Activated CD4-positive, alpha-beta memory T cell treated with anti-CD3 and anti-CD28 coated beads for 36 hours (primary cell): ENCODE measurements at places on chromosomes 11 and 22. TPM values are rescaled to one million over a fixed set of nuclear protein-coding genes. Genes with fewer than 3 reads are reported as not detected.

GRCh38 chr22:37643225-37643847 is 3.9 kb downstream of the SH3BP1 start:
- peak overlapping the region; percentile 76 for H3K27ac ChIP-seq
- H3K4me1 ChIP-seq, result peaks cover 32% of the 10 kb centered on the region
- peaks cover 38% of the 10 kb centered on the region for H3K36me3 ChIP-seq
- H3K4me3 ChIP-seq, result peak overlapping the region; percentile 29

DNA sequence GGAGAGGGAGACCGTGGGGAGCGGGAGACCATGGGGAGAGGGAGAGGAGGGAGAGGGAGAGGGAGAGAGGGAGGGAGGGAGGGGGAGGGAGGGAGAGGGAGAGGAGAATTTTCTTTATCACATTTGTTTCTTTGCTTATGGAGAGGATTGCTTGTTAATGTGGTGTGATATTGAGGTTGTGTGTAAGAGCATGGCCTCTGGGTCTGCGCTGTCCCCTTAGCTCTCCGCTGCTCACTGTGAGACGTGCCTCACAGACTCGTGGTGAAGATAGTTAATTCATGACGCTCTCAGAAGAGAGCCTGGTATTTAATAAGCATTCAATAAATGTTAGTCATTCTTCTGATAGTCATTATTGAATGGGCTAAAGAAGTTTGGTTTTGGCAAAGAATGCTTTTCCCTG is 26.2 kb downstream of the PPFIA1 start:
- no peaks in the 10 kb centered on the region for H3K27me3 ChIP-seq
- no peak overlapping the region for H3K4me3 ChIP-seq
- DNase-seq, result no peak
- H3K36me3 ChIP-seq, result peaks cover 30% of the 10 kb centered on the region

GRCh38 chr11:71519546-71519945 is 7.5 kb upstream of the KRTAP5-7 start:
- H3K36me3 ChIP-seq, result no peaks in the 10 kb centered on the region
- H3K4me3 ChIP-seq, result no peak overlapping the region
- no peaks in the 10 kb centered on the region for H3K27me3 ChIP-seq
- no peak overlapping the region for H3K27ac ChIP-seq
- DNase-seq, result no peak

DNA sequence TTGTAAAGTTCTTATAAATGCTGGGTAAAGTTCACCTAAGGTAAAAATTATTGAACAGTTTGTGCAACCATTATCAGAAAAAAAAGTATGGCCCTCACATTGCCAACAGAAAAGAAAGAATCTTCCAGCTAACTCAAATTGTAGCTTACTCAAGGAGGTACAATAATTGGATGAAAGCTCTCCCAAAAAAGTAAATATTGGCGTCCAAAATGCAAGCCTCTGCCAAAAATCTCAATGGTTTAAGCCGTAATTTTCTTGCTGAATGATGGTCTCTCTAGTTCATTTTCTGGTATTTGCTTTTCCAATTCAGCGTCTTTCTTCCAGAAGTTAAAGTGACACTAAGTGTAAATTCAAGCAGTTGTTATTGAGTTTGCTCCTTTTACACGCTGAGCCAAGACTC is 727.3 kb downstream of the LRRC4C start:
- H3K4me1 ChIP-seq, result no peaks in the 10 kb centered on the region
- no peaks in the 10 kb centered on the region for H3K27me3 ChIP-seq
- no peak overlapping the region for H3K27ac ChIP-seq
- no peak for DNase-seq

DNA sequence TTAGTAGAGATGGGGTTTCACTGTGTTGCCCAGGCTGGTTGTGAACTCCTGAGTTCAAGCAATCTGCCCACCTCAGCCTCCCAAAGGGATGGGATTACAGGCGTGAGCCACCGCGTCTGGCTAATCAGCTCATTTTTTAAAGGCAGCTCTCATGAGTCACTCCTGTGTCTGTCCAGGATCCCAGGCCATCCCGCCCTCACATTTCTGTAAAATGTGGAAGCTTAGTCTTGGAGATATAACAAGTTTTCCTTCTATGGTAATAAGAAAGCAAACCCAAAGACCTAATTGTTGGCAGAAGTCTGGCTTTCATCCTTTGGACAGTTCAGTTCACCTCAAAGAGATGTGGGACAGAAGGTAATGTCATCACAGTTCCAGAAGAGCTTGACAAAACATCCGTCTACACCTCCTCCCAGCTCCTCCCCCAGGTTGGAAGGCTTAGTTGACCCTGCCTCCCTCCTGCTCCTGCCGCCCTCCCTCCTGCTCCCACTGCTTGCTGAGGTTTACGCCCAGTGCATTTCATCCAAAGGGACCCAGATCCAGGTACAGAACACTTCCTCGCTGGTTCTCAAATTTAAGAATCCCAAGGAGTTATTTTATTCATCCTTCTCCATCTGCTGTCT is 6.4 kb downstream of the DRD2 start:
- no peak overlapping the region for H3K4me3 ChIP-seq
- H3K4me1 ChIP-seq, result no peaks in the 10 kb centered on the region
- H3K27ac ChIP-seq, result no peak overlapping the region

DNA sequence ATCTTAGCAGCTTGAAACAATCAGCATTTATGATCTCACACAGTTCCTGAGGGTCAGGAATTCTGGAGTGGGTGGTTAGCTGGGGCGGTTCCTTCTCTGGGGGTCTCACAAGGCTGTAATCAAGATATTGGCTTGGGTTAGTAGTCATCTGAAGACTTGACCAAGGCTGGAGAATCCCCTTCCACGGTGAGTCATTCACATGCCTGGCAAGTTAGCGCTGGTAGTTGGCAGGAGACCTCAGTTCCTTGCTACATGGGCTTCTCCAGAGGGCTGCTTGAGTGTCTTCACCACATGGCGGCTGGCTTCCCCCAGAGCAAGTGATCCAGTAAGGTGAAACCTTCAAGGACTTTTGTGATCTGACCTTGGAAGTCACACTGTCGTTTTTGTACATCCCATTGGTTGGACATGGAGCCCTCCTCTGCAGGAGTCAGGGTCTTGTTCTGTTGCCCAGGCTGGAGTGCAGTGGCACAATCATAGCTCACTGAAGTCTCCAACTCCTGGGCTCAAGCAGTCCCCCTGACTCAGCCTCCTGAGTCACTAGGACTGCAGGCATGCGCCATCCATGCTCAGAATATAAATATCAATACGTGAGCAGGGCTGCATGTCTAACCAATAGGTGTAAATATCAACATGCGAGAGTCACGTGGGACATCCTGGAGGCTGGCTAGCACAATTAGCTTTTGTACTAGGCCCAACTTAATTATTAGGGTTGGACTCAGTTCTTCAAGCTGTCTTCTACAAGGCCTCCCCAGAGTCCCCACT is 7.2 kb upstream of the NIPSNAP1 start:
- H3K4me3 ChIP-seq, result no peak overlapping the region
- no peaks in the 10 kb centered on the region for H3K27me3 ChIP-seq
- H3K27ac ChIP-seq, result no peak overlapping the region

DNA sequence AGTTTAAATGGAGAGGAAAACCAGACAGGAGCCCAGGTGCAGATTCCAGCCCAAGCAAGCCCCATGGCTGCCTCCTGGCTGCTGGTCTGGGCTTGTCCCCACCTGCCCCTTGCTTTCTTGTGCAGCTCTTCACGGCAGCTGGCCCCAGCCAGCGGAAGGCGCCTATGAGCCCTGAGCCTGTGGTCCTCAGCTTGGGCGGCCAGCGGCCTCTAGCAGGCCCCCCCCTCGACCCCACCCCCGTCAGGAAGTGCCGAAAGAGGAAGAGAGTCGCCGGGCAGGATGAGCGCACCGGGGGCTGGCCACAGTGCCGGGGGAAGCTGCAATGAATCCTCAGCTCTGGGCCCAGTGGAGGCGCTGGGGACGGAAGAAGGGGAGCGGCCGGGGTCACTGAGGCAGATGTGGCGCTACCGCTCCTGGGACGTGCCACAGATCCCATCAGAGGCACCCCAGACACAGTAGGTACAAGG is 2.1 kb upstream of the DGKZ start:
- peak overlapping the region; percentile 72 for H3K27ac ChIP-seq
- peaks cover 72% of the 10 kb centered on the region for H3K4me1 ChIP-seq
- peaks cover 2% of the 10 kb centered on the region for H3K36me3 ChIP-seq
- no peaks in the 10 kb centered on the region for H3K27me3 ChIP-seq
- peak overlapping the region; percentile 73 for H3K4me3 ChIP-seq

DNA sequence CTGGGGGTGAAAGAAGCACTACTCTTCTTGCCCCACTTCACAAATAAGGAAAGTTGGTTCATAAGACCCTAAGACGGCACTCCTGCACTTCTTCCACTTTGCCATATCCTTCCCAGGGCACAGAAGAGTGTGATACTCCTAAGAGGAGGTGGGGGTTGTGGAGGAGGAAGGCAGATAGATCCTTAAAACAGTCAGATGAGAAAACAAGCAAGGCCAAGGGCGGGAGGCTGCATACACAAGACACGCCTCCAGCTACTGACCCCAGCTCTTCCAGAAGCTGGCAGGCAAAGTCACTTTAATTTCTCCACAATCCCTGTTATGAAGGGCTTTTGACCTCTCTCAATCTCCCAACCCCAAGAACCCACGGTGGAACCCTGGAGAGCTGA is 1.6 kb upstream of the CHRM4 start:
- peak overlapping the region; percentile 71 for H3K4me3 ChIP-seq
- H3K4me1 ChIP-seq, result peaks cover 24% of the 10 kb centered on the region
- H3K36me3 ChIP-seq, result peaks cover 3% of the 10 kb centered on the region
- H3K27ac ChIP-seq, result no peak overlapping the region

DNA sequence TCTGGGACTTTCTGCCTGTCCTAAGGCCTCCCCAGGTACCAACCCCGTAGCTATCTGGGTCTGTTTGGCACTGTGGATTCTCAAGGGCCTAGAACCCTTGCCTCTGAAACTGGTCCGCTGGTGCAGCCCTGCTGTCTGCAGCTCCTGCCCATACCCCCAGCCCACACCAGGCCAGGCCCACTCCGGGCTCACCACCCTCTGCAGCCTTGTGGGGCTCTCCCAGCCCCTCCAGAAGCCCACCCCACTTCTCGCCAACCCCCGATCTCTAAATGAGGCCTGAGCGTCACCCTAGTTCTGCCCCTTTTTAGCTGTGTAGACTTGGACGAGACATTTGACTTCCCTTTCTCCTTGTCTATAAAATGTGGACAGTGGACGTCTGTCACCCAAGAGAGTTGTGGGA is 4.7 kb downstream of the KLHDC7B start:
- no peak for DNase-seq
- peaks cover 27% of the 10 kb centered on the region for H3K4me1 ChIP-seq
- H3K27me3 ChIP-seq, result no peaks in the 10 kb centered on the region
- H3K36me3 ChIP-seq, result peaks cover 2% of the 10 kb centered on the region
- H3K4me3 ChIP-seq, result peak overlapping the region; percentile 29
- no peak overlapping the region for H3K27ac ChIP-seq

DNA sequence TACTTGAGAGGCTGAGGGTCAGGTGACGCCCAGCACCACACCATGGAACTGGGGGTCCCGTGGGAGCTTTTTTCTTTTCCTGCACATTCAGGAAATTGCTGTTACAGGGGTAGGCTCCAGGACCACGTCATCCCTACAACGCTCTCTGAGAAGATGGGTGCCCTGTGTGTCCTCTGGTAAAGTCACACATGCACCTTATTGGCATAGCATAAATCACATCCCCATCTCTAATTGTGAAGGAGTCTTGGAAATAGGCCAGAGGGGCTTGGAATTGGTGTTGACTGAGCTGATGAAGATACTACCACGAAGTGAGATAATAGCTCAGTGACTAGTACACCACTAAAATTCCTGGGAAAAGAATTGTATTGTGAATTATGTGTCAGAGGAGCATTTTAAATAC is 57.6 kb downstream of the TNRC6B start:
- no peak overlapping the region for H3K27ac ChIP-seq
- no peak for DNase-seq

- H3K27me3 ChIP-seq, result peaks cover 8% of the 10 kb centered on the region
- no peak overlapping the region for H3K27ac ChIP-seq
- no peaks in the 10 kb centered on the region for H3K36me3 ChIP-seq
- no peak for DNase-seq
- H3K4me1 ChIP-seq, result peaks cover 18% of the 10 kb centered on the region
- no peak overlapping the region for H3K4me3 ChIP-seq
Measured at GRCh38 chr11:72144807-72145565, 9.5 kb downstream of the FOLR3 start.

The APLNR gene
- total RNA-seq, result not detected

The KRTAP5-9 gene
- total RNA-seq, result not detected

The MED19 gene
- total RNA-seq, result 12.9 TPM

The CHADL gene
- total RNA-seq, result 0.12 TPM

The SLC22A6 gene
- not detected for total RNA-seq
